ENCODE measurements at places on chromosomes 6 and 20.

- no peak for DNase-seq
These were observed 48.2 kb upstream of the ZNFX1 start for GRCh38 chr20:49326026-49326425.

DNA sequence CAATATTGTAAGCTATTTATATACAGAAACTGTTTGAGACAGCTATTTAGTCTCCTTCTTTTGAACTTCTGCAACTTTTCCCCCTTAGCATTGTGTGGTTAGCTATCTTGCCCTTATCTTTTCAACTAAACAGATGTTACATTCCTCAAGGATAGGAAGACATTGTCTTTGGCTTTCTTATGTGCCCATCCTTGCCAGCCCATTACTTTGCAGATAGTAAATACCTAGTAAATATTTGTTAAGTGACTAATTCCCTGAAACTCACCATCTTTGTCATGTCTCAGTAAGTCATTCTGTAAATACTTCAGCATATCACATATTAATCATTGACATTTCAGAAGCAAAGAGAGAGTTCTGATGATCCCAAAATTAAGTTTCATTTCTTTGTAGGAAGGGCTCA lies 69.1 kb upstream of the FLRT3 start:
- DNase-seq = no peak

GRCh38 chr20:54525916-54526590 lies 50.7 kb downstream of the DOK5 start:
- DNase-seq = no peak

- no peak for DNase-seq
These were observed 56.8 kb downstream of the SNX9 start for GRCh38 chr6:157879873-157880254.

- DNase-seq = no peak
These were observed 19.6 kb downstream of the PACSIN1 start for GRCh38 chr6:34485321-34486060.

DNA sequence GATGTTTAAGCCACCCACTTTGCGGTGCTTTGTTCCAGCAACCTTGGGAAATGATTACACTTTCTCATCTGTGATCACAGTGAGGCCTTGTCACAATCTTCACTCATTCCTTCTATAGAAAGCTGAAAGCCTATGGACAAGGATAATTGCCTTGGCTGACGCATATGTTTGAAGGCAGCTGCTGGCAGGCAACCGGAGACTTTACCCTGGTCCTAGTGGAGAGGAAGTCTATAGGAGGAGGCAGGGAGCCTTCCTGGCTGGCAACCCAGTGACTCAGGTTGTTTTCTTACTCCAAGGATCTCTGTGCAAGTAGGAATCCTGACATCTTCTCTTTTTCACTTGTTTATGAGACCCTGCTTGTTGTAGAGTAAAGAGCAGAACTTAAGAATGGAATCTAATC lies 34.1 kb upstream of the ESR1 start:
- no peak for DNase-seq

DNA sequence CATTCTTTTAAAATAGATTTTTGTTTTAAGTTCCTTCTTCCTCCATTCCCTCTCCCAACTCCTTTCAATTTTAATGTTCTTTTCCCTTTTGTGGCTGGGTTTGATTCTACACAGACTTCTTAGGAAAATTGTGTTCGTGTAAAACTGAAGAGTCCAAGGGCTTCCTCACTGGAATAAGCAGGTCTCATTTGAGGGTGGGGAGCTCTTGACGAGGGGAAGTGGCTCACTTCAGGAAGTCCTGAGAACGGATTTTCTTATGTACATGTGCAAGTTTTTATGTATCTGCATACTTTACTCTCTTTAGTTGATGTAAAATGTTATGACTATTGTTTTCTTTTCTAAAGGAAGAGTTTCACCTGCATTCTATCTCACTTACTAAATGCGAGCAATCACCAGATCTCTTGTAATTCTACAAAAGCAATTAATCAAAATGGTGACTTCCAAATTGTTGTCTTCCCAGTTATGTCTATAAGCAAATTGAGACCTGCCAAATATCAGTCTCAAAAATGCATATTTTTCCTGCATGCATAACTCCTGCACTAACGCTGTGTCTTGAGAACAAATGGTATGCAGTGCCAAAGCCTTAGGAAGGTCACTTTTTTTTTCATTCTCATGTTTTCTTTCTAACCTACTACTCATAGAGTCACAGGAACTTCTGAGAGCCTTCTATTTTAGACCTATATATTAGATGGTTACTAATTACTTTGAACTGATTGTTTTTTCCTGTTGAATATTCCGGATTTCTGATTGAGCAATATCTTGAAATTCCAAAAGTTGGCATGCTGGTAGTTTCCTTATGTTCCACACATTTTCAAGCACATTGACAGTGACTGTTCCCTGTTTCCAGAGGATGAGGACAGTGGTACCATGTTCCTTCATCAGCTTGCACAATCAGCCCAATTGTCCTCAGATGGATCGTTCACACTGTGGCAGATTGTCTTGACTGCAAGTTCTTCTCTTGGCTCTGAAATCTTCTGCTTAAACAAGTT lies 251.9 kb upstream of the PRDM1 start:
- DNase-seq = no peak

GRCh38 chr6:6659600-6660327 lies 71.2 kb downstream of the LY86 start:
- DNase-seq = peak; percentile 93

GRCh38 chr6:24547243-24547642 lies 52.5 kb downstream of the ALDH5A1 start:
- peak; percentile 17 for DNase-seq

GRCh38 chr6:136611133-136611532 lies 60.9 kb upstream of the MAP7 start:
- no peak for DNase-seq

GRCh38 chr6:168822376-168822775 lies 381.4 kb downstream of the SMOC2 start:
- DNase-seq = no peak

GRCh38 chr6:11092668-11093375 lies 812 bp upstream of the SMIM13 start:
- DNase-seq = no peak

- DNase-seq = no peak
These were observed 39.6 kb upstream of the PDE7B start for GRCh38 chr6:135811644-135812526.

- no peak for DNase-seq
These were observed 91.6 kb downstream of the EPM2A start for GRCh38 chr6:145643760-145644159.

GRCh38 chr6:169763881-169764280 lies 12.5 kb downstream of the ERMARD start:
- DNase-seq = no peak

- DNase-seq = no peak
These were observed 14.6 kb upstream of the FRMD1 start for GRCh38 chr6:168093634-168094033.

DNA sequence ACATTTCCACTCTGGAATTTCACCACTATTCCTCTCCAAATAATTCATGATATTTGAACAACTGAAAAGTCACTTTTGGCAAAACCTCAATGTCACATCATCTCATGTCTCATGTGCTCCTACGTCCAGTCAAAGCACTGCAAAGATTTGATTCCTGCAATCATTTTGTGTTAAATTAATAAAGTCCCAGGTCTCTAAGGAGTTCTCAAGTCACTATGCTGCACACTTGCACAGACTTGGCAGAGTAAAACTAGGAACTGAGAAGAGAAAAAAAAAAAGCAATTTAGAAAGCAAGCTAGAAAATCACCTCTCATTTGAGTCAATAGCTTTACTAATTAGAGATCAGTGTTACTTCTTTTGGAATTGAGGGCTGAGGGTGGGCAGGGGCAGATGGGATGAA lies 11.2 kb downstream of the TBX18 start:
- DNase-seq = no peak

DNA sequence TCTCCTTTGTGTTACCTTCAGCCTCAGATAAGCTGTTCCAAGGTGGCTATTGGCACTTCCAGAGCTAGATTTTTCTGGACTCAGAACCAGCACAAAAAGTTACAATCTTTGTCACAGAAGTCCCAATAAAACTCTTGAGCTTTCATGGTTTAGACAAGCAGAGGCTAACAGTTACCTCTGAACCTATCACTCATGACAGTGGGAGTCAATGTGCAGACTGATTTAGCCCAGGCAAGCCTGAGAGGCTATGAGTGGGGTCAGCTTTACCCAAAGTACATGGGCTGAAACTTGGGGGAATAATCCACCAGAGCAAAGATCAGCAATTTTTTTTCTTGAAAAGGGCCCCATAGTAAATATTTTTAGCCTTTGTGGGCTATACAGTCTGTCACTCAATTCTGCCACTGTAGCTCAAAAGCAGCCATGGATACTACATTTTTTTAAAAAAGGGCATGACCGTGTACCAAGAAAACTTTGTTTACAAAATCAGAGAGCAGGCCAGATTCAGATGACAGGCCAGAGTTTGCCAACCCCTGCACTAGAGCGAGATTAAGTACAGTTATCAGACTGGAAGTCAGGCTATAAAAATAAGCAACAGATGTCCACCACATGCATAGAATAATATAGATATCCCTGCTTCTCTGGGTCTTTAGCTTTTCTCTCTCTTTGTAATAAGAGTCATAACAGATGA lies 20.0 kb downstream of the CCN2 start:
- DNase-seq = no peak

DNA sequence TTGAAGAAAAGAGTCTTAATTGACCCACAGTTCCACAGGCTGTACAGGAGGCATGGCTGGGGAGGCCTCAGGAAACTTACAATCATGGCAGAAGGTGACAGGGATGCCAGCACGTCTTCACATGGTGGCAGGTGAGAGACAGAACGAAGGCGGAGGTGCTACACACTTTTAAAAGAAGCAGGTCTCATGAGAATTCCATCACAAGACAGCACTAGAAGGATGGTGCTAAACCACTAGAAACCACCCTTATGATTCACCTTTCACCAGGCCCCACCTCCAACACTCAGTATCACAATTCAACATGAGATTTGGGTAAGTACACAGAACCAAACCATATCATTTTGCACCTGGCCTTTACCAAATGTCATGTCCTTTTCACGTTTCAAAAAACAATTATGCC lies 20.9 kb downstream of the TAGAP start:
- no peak for DNase-seq

DNA sequence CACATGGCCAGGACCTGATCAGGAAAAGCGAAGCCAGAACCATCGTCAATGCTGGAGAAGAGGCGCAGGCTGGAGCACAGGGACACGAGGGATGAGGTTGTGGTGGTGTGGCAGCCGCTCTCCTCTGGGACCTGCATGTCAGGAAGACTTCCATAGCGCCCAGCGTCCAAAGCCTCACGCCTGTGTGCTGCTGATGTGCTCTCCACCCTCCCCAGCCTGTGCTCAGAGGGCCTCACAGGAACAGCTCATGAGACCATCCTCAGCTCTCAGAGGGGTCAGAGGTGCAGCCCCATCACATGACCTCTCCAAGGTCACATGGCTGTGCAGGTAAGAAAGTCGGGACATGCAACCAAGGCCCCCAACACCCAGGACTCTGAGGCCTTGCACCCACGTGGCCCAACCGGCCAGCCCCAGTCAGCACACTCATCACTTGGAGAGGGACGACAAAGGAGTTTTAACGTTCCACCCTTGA lies 84.4 kb downstream of the NINL start:
- DNase-seq = no peak

- DNase-seq = no peak
These were observed 22.0 kb upstream of the ABCC10 start for GRCh38 chr6:43405354-43405753.

DNA sequence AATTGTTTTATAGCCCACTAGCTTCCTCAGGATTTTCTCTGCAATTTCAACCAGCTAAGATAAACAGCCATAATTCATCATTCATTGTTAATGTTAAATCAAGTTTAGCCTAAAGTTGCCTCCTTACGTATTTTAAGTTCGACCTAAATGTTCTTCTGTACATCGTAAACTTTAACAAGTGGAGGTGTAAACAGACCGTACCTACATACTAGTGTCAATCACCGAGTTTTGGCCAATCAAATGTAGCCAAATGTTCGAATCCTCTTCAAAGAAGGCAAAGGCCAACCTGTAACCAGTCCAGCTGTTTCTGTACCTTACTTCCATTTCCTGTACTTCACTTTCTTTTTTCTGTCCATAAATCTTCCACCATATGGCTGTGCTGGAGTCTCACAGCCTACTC lies 13.5 kb downstream of the MBOAT1 start:
- no peak for DNase-seq

GRCh38 chr6:112639391-112639831 lies 292.3 kb downstream of the RFPL4B start:
- DNase-seq = no peak

DNA sequence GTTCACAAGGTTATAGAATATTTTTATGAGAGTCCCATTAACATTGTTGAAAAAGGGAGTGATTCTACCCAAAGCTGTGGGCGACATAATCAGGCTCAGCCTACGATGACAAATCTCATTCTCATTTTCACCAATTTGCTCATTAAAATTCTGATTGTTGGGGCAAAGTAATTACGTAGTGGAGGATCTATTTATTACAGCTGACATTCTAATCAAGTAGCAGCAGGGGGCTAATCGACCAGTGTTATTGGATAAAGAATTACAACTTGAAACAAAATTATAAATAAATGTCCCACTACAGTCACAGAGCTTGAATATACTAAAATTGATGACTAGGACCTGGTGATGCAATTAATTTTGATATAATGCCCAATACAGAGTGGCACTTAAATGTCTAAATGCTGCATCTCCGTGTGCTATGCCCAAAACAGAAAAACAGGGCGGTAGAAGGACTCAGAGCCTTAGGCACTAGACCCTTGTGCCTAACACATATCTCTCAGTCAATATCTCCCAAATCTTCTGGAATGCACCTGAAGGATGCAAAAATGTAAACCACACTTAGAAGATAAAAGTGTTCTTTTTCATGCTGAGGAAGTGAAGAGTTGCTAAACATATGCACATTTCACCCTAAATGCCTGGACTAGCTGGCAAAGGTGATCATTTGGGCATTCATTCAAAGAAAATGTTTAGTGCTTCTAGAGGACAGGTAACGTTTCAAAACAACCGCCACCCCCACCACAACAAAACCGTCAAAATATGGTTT lies 88.3 kb downstream of the CD24 start:
- no peak for DNase-seq

DNA sequence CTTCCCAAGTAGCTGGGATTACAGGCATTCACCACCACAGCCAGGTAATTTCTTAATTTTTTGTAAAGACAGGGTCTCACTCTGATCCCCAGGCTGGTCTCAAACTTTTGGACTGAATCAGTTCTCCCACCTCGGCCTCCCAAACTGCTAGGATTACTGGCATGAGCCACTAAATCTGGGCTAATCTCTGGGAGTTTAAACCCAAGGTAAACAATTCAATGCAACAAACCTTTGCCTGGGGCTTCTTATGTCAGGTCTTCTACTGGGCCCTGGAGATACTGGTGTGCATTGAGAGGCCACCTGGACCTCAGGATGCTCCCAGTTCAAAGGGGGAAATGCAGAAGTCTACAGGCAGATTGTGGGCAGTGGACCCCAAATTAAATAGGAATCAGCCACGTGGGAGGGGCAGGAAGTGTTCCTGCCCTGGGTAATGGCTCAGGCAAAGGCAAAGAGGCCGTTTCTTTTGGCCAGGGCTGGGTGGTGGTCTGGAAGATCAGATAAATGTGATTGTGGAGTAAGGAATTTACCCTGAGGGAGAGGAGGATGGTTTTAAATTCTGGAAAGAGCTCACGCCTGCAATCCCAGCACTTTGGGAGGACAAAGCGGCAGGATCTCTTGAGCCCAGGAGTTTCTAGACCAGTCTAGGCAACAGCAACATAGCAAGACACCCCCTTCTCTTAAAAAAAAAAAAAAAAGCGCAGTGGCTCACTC lies 1.3 kb upstream of the MYBL2 start:
- DNase-seq = no peak

- no peak for DNase-seq
These were observed 101.9 kb downstream of the LRFN2 start for GRCh38 chr6:40485300-40485699.

All from bone marrow (tissue), 2 donors.